NCI-H526 (cell line): ENCODE measurements at places on chromosomes 5 and 9.

- DNase-seq: no peak
Observed at GRCh38 chr5:60701321-60701968, 1.5 kb upstream of the DEPDC1B start.

- no peak for DNase-seq
Observed at GRCh38 chr9:68741704-68742332, 36.8 kb downstream of the PIP5K1B start.

- DNase-seq: peak; percentile 38
Observed at GRCh38 chr9:30075022-30075421, 2309.4 kb upstream of the ACO1 start.

DNA sequence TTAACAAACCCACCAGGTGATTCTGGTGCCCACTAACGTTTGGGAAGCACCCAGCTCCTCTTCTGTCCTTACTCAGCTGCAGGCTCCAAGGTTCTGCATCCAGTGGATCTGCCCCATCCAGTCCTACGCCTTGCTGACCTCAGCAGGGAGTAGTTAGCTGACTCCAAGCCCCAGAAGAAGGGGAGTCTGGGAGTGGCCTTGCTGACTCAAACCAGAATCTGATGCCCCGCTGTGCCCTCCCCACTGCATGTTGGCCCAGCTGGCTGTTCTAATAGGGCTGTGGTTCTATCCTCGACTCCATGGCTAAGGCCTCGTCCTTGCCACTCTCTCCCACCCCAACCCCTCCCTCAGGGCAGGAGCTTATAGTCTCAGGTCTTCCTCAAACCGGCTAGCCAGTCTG, 136.3 kb downstream of the TTLL11 start:
- no peak for DNase-seq

DNA sequence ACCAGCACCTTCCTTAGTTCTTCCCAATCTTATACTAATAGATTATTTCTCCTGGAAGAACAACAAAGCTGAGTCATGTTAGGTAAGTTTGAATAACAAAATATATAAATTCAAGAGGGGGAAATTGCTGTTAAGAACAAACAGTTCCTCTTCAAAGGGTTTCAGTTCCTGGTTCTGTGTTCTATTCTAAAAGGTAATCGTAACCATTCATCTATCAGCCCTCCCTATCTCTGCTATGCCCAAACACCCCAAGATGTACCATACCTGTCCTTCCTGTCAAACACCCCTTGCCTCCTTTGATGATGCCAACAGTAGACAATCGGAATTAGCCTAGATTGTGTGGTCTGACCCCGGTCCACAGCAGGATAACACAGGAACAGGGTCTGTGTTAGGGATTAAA, 4.2 kb upstream of the RNF180 start:
- DNase-seq: no peak

GRCh38 chr5:159713254-159713653, 203.0 kb upstream of the ADRA1B start:
- no peak for DNase-seq

GRCh38 chr9:109453210-109453842, 44.8 kb downstream of the PTPN3 start:
- DNase-seq: no peak

GRCh38 chr5:14818931-14819790, 52.4 kb downstream of the ANKH start:
- DNase-seq: no peak
